ENCODE measurements at places on chromosomes 1 and 21.

- DNase-seq: no peak
These were observed 41.6 kb upstream of the RGS4 start for GRCh38 chr1:163027610-163028009.

- DNase-seq: peak; percentile 92
These were observed 858.7 kb downstream of the USP25 start for GRCh38 chr21:16588433-16588860.

GRCh38 chr1:37930246-37931101 lies 16.4 kb downstream of the INPP5B start:
- no peak for DNase-seq

DNA sequence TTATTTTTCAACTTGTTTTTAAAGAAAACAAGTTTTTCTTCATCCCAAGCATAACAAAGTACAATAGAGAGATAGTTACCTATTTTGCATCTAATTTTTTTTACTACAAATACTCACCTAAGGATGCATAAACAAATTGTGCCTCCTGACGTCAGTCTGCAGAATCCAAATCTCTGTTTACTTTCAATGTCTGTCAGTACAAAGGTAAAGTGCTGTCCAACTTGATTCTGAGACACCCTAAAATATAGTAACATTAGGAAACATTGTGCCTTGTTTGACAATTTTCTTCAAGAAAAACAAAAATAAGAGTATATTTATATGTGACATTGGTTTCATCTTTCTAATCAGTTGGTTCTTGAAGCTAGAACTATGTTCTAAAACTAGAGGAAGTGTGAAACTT lies 103.4 kb downstream of the DENND1B start:
- DNase-seq: no peak

DNA sequence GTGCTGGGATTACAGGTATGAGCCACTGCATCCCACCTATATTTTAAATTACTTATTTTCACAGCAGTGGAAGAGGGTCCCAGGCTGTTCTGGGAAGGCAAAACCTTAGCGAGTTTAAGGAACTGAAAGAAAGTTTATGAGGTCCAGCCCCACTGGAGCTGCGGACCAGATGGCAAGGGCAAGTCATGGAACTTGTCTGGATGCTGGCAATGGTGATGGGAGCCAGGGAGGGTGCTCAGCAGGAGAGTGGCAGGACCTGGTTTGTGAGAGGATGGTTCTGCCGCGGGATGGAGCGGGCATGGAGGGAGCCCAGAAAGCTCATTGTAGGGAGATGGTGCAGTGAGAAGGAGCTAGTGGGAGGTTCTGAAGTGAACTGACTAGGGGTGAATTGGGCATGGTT lies 50.6 kb upstream of the SLC45A1 start:
- no peak for DNase-seq

- no peak for DNase-seq
These were observed 542.6 kb downstream of the ADGRL2 start for GRCh38 chr1:82343381-82343780.

- DNase-seq: no peak
These were observed 68.2 kb downstream of the TMEM53 start for GRCh38 chr1:44605914-44606615.

- no peak for DNase-seq
These were observed 8.3 kb upstream of the FCRL2 start for GRCh38 chr1:157785248-157785647.

- DNase-seq: no peak
These were observed 869.9 kb downstream of the MRPL39 start for GRCh38 chr21:24737296-24737850.

DNA sequence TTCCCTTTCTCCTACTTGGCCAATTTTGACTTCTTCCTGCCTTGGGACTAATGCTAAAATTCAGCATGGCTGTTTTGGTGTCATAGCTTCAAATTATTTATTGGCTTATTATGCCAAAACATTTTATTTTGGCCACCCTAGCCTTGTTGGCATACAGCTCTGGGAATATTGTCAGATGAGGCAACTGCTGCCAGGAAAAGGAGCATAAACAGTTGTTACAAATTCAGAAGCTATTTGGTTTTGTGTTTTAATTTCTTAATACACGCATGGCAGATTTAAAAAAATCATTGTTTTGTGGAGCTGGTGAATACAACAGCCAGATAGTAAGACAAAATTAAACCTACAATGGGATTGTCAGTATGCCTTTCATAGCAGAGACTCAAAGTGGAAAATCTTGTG lies 66.8 kb upstream of the BCL10 start:
- DNase-seq: no peak

GRCh38 chr1:921011-921837 lies 2.5 kb upstream of the SAMD11 start:
- no peak for DNase-seq

DNA sequence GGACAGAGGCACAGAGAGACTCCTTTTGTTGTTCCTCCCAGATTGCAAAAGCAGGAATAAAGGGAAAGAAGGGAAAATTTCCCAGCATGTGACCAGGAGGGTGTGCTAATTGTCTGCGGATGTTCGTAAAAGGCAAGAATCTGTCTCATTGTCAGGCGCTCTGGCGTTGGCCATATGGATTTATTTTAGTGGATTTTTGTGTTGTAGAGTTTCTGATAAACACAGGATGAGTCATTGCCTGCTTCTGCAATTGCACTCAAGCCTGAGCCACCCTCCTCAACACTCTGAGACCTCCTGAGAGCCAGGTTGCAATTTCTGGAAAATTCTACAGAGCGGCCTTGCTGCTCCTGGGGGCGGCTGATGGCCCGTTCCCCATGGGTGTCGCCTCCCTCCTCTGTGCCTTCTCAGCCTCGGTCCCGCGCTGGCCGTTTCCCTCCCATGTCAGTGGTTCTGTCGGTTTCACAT lies 227.7 kb downstream of the KAZN start:
- peak; percentile 57 for DNase-seq

GRCh38 chr1:85325920-85326319 lies 49.5 kb upstream of the BCL10 start:
- DNase-seq: peak; percentile 46

GRCh38 chr1:93735722-93736121 lies 54.1 kb upstream of the BCAR3 start:
- DNase-seq: peak; percentile 73

DNA sequence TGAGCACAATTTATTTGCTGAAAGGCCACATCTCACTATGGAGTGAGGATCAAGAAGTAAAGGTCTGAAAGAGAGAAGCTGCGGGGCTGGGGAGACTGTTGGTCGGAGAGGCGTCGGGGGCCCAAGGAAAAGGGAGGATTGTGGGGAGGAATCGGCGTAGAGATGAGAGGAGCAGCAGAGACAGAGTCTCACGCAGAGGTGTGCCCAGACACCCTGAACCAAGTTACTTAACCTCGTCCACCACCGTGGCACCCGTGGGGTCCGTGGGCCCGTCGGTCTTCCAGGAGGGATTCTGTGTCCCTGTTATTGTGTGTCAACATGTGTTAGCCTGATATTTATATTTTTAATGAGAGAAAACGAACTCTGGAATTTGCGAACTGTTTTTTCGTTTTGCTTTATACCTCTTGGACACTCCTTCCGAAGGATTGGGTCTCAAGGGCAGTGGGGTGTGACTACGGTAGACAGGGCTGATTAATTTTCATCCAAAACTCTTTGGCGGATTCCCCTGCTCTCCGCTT lies 3.8 kb upstream of the NBPF1 start:
- DNase-seq: no peak

DNA sequence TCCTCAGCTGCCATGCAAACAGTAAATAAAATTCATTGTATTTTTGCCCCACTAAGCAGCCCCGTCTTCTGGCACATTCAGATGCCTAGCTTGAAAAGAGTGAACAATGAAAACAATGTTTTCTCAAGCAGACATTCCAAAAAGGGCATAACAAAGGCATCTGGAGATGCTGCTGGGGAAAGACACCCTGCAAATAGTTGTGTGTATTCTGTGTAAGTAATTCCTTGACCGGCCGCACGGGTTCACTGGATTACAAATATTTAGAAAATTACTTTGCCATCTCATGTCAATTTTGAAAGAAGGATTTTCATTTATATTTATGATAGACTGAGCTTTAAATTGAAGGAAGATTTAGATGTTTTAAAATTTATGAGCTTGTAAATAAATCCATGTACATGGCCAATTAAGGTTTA lies 142.2 kb downstream of the SLC45A1 start:
- no peak for DNase-seq

DNA sequence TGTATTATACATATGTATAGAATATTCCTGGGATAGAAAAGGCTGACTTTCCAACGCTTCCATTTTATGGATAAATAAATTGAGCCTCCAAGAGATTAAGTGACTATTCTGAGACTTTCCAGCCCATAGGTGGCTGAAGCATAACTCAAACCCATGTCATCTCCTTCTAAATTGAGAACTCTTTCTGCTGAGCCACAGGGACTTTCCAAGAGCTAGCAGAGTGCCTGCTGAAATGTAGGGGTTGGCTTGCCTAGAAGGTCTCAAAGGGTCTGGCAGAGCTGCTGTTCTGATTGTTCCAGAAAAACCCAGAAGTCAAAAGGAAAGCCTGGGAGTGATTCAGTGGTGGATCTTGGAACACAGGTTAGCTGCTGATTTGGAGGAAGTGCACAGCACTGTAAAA lies 146.4 kb upstream of the BEND5 start:
- DNase-seq: no peak

- DNase-seq: no peak
These were observed 70.0 kb upstream of the PTGS2 start for GRCh38 chr1:186750257-186750656.

DNA sequence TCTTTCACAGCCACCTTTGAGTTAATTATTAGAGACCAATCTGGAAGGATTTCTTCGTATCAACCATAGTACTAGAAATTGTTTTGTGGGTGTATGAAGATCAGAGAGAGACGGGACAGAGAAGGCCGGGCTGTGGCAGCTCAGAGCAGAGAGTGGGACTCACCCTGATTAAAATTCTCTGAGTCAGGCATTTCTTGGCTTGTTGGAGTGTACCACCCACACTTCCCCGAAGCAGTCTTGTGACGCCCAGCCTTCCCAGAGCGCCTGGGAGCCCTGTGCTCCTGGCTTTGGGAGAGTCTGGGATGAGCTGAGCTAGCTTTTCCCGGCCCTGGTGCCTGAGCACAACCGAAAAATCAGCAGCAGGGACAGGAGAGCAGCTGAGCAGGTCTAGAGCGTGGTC lies 19.4 kb downstream of the PLEKHM2 start:
- peak; percentile 75 for DNase-seq

GRCh38 chr1:218717575-218717974 lies 372.4 kb downstream of the TGFB2 start:
- no peak for DNase-seq

DNA sequence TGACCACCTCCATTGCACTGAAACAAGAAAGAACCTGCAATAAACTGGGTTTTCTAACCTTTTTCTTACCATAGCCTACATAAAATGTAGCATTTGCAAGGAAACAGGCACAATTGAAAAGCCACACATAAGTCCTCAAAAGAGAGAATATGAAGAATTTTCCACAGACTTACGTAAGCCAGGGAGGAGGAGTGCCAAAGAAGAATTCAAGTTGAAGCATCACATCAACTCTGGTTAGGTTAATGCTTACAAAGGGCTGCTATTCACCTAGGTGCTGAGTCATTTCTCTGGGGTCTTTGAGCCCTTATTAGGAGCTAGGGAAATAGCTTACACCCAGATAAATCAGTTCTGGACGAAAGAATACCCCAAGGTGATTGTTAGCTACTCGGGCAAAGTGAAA lies 9.6 kb downstream of the OSCP1 start:
- DNase-seq: no peak

DNA sequence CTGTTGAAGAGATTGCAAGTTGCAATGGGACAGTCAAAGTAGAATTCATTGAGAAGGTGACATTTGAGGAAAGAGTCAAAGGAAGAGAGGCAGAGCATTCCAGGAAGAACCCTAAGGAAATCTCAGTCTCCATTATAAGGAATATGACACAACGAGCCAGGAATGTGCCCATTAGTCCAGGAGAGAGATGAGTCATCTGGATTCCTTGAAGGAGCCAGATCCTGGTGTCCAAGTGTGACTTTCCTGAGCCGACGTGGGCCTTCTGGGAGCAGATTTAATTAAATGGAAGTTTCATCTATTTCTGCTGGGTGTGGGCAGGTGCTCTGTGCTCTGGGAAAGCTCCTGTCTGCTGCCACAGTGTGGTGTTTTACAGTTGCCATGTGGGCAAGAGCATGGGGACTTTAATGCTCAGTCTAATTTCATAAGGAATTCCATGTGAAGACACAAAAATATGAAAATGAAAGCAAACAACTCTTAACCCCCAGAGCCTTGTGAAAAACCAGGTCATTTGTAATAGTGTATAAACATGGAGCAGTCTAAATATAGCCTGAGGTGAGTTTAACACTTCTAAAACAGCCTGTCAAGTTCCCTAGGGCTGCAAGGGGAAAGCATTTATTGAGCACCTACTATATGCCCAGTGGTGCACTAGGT lies 111.4 kb upstream of the ARTN start:
- peak; percentile 96 for DNase-seq

DNA sequence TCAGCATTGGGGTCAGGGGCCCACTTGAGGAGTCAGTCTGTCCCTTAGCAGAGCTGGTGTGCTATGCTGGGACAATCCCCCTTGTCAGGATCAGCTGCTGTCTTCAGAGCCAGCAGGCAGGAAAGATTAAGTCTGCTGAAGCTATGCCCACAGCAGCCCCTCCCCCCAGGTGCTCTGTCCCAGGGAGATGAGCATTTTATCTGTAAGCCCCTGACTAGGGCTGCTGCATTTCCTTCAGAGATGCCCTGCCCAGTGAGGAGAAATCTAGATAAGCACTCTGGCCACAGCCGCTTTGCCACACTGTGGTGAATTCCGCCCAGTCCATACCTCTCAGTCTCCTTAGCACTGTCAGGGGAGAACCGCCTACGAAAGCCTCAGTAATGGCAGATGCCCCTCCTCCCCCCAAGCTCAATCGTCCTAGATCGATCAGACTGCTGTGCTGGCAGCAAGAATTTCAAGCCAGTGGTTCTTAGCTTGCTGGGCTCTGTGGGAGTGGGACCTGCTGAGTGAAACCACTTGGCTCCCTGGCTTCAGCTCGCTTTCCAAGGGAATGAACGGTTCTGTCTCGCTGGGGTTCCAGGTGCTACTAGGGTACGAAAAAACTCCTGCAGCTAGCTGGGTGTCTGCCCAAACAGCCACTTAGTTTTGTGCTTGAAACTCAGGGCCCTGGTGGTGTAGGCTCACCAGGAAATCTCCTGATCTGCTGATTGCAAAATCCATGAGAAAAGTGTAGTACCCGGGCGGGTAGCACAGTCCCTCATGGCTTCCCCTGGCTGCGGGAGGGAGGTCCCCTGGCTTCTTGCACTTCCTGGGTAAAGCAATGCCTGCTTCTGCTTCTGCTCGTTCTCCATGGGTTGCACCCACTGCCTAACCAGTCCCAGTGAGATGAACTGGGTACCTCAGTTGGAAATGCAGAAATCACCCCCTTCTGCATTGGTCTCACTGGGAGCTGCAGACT lies 25.1 kb upstream of the TP53BP2 start:
- DNase-seq: no peak

GRCh38 chr1:34929497-34929852 lies at the start of gene DLGAP3:
Gene DLGAP3, minus strand, starts transcription at chr1:34929650. Its CDS starts 24,267 bp downstream, at chr1:34905383.
- no peak for DNase-seq

GRCh38 chr1:168439456-168440375 lies 104.1 kb downstream of the XCL2 start:
- peak; percentile 85 for DNase-seq

DNA sequence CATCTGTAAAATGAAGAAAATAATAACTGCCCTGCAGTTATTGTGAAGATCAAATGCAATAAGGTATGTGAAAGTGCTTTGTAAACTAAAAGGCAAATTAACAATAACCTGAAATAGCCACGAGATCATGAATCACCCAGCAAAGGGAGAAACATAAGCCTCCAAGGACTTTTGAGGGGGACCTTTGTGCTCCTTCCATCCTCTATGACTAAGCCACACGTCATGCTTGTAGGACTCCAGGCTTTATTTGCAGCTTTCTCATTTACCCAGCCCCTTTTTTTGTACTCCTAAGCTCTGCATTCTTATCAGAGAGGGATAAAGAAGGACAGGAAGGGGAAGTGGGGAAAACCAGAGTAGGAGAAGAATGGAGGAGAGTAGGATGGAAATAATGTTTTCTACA lies 115.1 kb downstream of the PROX1 start:
- DNase-seq: peak; percentile 98

Measured in A172 (cell line).